Stimulated activated naive CD8-positive, alpha-beta T cell treated with anti-CD3 and anti-CD28 coated beads, Interleukin-15, Interleukin-2, amounts not matched to agents 100 U/mL and 50 U/mL, for 24 hours (primary cell): ENCODE measurements at places on chromosomes 7 and 10.

DNA sequence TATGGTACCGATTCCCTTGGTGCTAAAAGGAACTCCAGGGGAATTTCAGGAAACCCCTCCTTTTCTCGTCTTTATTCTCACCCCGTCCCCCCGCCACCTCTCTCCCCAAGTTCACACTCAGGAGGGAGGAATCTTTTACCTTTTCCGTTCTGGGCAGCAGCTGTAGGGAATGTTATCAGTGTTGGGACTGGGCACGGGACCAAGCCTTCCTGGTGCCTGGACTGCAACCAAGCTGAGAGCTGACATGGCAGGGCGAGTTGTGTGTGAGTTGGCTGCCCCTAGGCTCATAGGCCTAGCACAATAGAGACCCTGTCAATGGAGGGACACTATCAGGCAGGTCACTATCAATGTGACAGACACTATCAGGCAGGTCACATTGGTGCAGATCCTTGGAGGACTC is 121.4 kb downstream of the TCF7L2 start:
- no peak for DNase-seq

DNA sequence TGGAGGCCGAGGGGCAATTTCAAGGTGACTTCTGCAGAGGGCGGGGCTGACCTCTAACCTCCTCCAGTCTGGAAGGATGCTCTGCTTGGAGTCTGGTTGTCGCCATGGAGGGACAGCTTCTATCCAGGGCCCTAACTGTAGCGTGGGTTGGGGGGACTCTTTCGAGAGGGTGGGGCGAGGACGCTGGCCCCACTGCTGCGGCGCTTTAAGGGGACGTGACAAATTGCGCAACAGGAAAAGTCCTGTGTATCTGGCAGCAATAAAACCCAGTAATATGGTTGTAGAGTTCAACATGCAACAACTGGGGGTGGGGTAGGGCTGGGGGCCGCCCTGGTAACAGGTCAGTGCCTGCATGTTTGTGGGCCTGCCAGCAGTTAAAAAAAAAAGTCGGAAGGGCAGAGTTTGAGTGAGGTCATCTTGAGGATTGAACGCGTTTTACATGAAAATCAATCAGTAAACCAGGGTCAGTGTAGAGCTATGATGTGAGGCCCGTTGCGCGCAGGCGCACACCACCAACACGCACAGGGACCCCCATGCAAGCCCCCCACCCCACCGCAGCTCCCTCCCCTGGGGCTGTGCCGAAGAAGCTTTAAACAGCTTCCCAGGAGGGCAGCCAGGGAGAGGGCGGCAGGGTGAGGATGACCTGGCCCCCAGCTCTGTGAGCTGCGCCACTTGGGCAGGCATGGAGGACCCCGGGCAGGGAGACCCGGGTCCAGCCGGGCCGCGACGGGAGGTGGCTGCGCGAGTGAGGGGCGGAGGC is 4.3 kb downstream of the SHH start:
- DNase-seq, result no peak

GRCh38 chr7:110010359-110010758 is 1080.6 kb upstream of the LRRN3 start:
- DNase-seq, result no peak

- DNase-seq, result peak; percentile 54
These were observed 33.1 kb upstream of the GALNT11 start for GRCh38 chr7:151992375-151992774.

- no peak for DNase-seq
These were observed 733.4 kb downstream of the MAGI2 start for GRCh38 chr7:78720066-78720465.

DNA sequence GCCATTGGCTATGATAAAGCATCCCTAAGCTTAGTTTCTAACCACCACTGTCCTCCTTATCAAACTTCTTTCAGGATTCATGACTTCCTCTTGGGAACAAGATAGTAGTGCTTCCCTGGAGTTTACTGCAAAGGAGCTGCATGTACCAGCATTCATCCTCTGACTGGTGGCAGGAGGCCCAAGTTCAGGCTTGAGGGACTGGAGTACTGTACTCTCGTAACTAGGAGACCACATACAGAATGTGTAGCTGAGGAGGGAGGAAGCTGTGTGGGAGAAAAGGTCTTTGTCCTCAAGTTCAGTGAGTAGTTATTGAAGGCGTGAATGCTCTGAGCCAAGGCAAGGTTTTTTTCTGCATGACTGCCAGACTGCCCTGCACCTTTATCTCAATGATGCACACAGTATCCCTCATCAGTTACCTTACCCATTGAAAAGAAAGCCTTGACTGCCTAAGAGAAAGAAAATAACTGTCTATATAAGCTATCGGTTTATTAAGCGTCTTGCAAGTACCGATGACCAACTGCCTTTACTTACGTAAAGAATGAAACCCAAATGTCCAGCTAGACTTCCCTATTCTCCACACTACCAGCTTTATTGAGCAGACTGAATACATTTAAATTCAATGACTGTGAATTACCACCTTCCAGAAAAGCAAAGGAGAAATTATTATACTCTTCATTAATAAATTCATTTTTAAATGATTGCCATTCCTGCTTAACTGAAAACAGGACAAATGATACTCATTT is 12.8 kb downstream of the SCRN1 start:
- no peak for DNase-seq

DNA sequence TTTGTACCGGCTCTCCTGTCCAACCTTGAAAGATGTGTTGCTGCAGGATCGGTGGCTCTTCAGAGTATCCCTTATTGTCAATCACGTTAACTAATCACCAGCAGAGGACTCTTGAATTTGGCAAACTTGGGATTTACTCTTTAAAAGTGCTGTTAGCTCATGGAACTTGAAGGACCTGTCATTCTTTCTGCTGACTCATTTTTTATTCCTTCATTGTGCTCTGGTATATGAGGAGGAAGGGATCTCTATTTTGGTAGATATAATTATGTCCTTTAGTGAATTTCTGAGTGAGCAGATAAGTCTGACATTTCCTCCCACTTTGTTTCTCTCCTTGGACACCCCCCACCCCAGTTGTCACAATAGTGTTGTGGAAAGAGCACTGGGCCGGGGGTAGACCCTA is 175.1 kb upstream of the HDAC9 start:
- DNase-seq, result no peak

DNA sequence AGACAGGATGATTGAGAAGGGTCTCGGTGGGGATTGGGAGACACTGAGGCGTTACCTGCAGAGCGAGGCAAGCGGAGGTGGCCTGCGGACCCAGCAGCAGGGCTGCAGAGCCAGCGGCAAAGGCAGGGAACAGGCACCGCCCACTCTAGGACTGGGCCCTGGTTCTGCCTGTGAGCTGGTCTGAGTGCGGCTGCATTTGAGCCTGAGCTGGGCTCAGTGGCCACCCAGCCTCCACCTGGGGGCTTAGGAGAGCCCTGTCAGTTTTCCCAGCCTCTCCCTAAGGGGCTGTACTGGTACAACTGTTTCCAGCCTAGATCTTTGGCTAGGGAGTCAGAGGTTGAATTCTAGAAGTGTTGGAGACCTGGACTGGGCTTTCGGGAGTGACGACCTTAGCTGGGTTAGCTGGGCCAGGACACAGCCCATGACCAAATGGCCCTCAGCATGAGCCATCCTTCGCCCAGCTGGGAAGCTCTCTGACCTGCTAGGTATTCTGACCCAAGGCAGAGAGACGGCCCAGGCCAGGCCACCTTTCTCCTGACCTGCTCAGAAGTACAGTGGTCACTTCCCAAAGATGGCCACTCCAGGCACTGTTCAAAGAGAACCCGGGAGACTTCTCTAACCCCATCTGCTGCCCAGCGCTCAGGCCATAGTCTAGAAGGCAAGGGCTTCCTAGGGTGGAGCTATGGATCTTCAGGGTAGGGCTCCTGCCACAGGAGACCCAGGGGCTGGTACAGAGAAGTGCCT is 64.9 kb downstream of the PAX2 start:
- DNase-seq, result no peak

GRCh38 chr7:158973440-158973839 is 117.1 kb downstream of the DYNC2I1 start:
- DNase-seq, result peak; percentile 67

DNA sequence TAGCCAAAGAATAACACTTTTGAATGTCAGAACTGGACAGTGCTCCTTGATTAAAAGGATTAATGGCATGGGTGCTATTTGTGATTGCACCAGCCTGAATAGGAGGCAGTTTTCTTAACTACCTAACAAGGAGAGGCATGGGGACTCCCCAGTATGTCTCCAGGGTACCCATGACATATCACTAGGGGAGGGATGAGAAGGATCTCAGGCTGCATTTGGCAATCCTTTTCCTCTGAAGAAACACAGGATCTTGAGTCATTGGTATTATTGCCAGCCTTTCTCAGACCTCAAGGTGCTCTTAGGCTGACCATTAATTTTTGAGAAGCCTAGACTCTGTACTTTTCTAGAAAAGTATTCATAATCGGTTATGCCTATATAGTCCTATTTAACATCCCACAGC is 77.5 kb upstream of the NPVF start:
- DNase-seq, result no peak

GRCh38 chr7:31758755-31759154 is 71.7 kb downstream of the PPP1R17 start:
- no peak for DNase-seq

GRCh38 chr10:43124094-43124521 is 14.1 kb upstream of the CSGALNACT2 start:
- no peak for DNase-seq

DNA sequence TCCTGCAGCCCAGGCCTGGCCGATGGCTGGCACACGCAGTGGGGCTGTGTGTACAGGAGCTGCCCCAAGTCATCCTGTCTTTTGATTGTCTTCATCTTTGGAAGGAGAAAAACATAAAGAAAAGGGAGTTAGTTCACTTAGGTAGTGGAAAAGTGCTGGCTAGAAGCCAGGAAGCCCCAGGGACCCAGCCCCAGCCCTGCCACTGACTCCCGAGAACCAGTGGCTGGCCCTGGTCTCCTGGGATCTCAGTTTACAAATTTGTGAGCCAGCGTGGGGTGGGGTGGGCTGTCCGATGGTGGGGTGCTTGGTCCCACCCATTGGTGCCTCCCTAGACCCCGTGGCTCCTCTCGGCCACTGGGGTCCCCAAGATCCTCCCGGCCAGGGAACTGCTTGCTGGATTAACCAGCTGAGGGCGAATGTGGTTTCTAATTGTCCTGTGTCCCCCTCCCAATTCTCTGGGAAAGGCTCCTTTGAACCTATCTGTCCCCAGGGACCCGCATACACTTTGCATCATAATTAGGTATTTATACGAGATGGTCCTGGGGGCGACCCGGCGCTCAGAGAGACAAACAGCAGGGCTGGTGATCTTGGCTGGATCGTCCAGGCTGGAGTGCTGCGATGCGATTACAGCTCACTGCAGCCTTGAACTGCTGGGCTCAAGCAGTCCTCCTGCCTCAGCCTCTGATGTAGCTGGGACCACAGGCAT is 16.3 kb upstream of the CHST12 start:
- DNase-seq, result no peak

DNA sequence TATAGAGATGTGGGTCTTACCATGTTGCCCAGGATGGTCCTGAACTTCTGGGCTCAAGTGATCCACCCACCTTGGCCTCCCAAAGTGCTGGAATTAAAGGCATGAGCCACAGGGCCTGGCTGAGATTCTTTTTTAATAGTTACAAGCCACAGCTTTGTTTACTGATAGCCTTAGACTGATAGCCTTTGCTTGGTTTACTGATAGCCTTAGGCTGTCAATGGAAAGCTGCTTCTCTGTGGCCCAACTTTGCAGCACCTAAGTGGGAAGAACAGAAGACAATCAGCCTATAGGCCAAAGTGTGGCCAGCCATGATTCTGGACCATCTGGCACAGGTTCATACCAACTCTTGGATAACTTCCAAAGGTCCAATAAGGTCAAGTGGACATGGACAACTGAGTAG is 24.1 kb upstream of the CDCA7L start:
- no peak for DNase-seq

DNA sequence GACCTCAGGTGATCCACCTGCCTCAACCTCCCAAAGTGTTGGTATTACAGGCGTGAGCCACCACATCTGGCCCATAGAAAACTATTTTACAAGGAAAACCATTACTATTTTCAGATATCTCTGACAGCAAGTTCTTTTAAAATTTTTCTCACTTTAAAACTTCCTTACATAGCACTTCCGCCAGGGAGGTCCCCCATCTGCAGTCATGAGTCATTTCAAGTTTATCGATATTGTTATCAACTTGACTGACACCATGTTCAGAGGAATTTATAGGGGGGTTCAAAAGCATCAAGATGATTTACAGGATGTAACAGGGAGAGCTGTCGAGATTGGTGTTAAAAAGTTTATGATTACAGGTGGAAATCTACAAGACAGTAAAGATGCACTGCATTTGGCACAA is 88.8 kb downstream of the NRBF2 start:
- DNase-seq, result no peak

- no peak for DNase-seq
These were observed 762.8 kb downstream of the GATA3 start for GRCh38 chr10:8817299-8817698.

DNA sequence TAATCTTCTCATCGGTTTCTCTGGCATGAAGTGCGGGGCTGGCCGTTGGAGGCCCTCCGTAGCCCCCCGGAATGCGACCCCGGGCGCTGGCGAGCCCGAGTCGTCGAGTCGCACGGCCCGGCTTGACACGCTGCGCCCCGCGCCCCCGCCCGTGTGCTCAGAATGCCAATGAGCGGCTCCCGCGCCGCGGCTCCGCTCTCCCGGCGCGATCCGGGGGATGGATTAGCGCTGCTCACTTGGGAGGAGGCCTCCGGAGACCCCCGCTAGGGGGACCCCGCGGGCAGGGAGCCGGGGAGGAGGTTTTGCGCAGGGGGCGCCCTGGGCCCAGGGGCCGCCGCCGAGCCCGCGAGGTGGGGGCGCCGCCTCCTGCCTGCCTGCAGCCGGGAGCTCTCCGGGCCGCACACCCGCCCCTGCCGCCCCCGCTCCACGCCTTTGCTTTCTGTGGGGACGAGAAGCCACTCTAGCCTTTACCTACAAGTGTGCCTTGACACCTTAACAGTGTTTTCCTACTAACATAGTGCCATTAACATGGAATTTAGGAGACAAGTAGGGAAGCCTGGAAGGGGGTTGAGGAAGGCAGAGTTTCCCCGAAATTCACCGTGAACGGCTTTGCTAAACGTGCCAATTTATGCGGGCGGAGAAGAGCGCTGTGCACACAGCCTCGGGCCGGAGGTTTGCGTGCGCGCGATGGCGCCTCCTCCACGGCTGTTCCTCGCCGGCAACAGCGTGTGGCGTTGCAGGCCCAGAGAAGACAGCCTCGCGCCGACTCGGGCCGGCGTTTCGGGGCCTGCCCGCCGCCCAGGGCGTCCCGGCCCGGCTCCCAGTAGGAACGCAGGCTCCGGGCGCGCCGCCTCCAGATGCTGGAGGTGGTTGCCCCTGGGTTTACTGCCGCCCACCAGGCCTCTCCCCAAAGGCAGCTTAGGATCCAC is 7.1 kb downstream of the SHH start:
- peak; percentile 81 for DNase-seq

DNA sequence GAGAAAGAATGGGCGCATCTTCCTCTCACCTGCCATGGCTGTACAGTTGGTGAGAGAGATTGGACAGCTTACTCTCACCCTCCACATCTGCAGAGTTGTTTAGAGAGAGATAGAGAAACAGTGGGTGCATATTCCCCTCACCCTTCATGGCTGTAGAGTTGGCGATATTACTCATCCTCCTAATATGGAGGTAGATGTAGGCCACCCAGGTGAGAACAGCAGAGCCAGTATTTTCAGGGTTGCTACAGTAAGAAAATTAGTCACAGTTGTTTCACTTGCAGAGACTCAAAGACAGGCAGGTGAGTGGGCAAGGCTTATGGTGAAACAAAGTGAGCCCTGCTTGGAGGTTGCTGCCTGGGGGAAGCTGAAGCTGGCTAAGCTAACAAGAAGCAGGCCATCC is 65.0 kb upstream of the PFKP start:
- DNase-seq, result no peak
